GM23338 (cell line): ENCODE measurements at places on chromosomes 2 and 18. TPM values are rescaled to one million over a fixed set of nuclear protein-coding genes. Genes with fewer than 3 reads are reported as not detected.
A peak's percentile ranks its signal among the peaks of the same experiment; 100 is the strongest.

DNA sequence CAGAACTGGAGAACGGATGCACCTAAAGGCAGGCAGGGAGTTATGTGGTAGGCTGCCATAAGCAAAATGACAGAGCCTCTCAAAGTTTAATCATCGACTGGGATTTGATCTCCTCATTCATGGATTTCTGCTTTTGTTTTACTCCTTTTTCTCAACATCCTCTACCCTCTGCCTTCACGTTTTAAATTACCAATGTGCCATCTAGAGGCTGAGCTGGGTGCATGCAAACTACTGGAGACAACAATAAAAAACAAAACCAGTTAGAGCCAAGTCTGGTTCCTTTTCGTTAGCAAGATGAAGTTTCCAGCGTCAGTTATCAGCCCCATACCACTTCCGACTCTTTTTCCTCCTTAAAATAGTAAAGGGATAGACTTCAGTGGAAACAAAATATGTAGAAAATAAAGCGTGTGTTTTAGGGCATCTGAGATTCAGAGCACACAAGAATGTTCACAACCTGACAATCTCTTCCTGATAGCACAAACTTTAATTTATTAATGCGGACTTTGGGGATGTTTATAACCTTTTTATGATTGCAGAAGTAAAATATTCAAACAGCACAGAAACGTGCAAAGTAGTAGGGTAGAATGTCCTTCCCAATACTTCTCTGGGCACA lies 117.0 kb downstream of the LAMA1 start:
- DNase-seq, result peak; percentile 56

The ALPP gene
- 0.28 and 0.31 TPM in 2 replicates for total RNA-seq

GRCh38 chr2:218382785-218383184 lies 712 bp downstream of the SLC11A1 start:
- DNase-seq, result no peak

DNA sequence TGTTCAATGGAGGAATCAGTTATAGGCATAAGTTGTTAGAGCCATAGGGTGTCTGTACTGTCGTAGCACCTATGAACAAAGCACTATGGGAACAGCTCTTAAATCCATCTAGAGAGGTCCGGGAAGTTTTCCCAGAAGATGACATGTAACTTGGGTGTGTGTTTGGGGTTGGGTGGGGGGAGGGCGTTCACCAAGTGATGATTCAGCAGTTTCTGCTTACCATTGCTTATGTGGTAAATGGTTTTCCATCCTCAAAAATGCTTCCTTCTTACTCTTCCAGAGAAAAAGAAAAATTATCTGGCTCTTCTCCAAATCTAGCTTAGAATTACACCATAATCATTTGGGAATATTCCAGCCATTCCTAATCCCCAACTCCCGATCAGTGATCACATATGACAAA lies 361.1 kb upstream of the ZNF521 start:
- no peak for DNase-seq

GRCh38 chr2:71008342-71008741 lies 13.7 kb upstream of the TEX261 start:
- DNase-seq, result no peak

DNA sequence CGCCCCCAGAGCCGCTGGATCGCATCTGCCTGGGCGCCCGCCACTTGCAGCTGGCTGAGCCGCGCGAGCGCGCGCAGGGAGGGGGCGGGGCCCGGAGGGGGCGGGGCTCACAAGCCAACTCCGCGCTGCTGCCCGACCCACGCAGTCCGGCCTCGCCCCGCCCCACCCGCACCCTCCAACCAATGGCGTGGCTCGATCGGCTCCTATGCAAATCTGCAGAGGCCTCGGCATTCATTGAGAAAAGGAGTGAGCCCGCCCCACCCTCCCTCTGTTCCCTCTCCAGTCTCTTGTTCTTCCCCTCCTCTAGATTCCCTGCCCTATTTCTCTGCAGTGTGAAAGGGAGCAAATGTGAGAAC lies at the start of gene ALK:
Gene ALK, minus strand, starts transcription at position 27 of the 356 bp plus-strand sequence. CDS start 927 bp downstream, outside the sequence.
- DNase-seq, result peak; percentile 97

GRCh38 chr2:151138507-151138906 lies 123.2 kb downstream of the RBM43 start:
- DNase-seq, result no peak

DNA sequence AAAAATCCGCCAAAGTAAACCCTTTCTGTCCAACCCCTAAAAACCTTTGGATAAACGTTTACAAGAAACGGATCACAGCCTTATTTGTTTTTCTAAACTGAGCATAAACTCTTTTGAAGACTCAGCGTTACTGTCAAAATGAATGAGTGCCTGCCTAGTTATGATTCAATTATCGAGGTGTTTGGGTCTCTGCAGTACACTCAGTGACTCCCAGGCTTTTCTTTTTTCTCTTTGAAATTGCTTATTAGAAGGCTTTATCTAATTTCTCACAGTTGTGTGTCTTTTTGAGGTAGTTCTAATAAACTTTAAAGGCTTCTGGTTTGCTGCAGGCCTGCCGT lies 663 bp downstream of the RHBDD1 start:
- DNase-seq, result no peak

- no peak for DNase-seq
These were observed 30.9 kb downstream of the RTP5 start for GRCh38 chr2:241900251-241901017.

The GREB1L gene
- total RNA-seq, result 0.03 TPM in 1 of 2 replicates, not detected in the other

DNA sequence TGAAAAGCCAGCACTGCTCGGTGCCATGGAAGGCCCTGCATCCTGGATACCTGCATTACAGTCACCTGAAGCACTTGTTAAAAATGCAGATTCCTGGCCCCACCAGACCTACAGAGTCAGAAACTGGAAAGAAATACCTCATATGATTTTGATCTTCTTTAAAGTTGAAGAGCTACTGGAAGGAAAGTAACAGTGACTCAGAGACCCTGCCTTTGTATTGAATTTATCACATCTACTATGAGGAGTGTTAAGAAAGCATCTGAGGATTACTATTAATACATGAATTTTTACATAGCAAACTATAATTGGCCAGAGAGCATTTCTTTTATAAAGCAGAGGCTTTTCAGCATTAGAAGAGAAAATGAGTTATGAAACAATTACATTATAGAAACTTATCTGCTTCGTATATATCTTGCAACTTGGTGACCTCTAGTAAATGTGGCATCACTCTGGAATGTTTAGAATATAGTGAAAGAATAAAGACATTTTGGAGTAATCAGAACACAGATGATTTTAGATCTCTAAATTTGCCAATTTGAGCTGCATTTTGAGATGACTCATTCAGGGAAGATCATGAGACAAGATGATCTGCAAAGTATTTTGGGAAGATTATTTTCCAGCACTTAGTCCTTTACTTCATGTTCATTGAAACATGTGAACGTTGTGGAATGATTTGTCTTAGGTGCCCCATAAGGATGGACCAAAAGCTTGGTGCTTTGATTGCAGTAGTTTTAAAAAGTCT lies 12.2 kb downstream of the PTPRM start:
- no peak for DNase-seq

The ALPI gene
- not detected in 2 replicates for total RNA-seq

The SLC8A1 gene
- 2.5 and 3.3 TPM in 2 replicates for total RNA-seq

DNA sequence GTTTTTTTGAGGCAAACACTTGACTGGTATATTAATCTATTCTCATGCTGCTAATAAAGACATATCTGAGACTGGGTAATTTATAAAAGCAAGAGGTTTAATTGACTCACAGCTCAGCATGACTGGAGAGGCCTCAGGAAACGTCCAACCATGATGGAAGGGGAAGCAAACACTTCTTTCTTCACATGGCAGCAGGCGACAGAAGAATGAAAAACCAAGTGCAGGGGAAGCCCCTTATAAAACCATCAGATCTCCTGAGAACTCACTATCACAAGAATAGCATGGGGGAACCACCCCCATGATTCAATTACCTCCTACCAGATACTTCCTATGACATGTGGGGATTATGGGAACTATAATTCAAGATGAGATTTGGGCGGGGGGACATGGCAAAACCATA lies 136.2 kb upstream of the MAPRE2 start:
- DNase-seq, result no peak

The SLC16A14 gene
- total RNA-seq, result 2.7 and 4.0 TPM in 2 replicates

DNA sequence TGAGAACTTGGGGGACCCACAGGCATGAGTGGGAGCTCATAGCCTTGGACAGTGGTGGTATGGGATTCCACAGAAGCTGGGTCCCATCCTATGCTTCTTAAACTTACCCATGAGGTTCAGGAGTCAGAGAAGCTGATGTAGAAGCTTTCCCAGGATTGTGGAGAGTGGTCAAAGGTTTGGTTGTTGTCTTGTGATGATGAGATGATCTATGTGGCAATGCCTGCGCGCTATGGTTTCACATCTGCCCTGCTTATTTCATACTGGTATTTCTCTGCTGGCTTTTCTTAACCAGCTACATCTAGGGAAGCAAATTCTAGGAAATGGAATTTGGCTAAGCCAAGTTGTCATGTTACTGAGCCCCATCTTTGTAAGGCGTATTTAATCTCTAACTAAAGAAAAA lies 168.6 kb downstream of the ZNF407 start:
- no peak for DNase-seq

GRCh38 chr2:102975996-102976975 lies 214.5 kb downstream of the TMEM182 start:
- peak; percentile 84 for DNase-seq

DNA sequence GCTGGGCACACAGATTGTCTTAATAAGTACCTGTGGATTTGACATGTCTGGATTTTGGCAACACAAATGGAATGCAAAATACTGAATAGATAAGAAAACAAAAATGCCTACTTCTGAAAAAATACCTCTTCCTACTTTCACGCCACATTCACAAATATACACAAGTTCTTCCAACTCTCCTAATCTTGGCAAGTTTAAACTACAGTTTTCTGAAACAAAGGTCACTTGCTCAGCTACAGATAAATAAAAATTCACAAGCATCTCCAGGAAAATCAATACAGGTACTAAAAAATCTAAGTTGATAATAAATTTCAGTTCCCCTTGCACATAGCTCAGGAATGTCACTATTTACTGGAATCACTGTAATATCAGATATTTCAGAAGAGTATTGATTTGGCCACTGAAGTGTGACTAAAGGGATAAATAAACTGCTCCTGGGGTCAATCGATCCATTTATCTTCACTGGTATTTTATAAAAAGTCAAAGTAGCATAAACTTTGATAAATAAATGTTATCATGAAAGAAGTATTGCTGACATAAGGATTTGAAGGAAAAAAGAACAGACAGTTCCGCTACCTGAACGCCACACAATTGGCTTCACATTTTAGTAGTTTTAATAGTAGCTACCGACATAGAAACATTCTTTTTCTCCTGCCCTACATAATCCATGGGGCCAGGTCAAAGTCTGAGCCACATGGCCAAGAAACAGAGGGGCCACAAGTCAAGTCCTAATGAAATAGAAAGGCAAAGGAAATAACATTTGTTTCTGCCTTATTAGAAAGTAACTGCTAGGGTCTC lies 243.1 kb downstream of the AFF3 start:
- DNase-seq, result no peak

- peak; percentile 81 for DNase-seq
These were observed 57.1 kb downstream of the RMDN2 start for GRCh38 chr2:37982147-37982582.

The OSR1 gene
- total RNA-seq, result 0.24 TPM in 1 of 2 replicates, not detected in the other

- peak; percentile 84 for DNase-seq
These were observed 434 bp upstream of the DUSP19 start for GRCh38 chr2:183078163-183078463.
